Stimulated activated CD8-positive, alpha-beta memory T cell treated with anti-CD3 and anti-CD28 coated beads, Interleukin-2, amount 100 ng/mL, for 1 hour (primary cell): ENCODE measurements at places on chromosomes 2 and 18.

GRCh38 chr18:72161691-72162090, 382.5 kb downstream of the CBLN2 start:
- DNase-seq = no peak

DNA sequence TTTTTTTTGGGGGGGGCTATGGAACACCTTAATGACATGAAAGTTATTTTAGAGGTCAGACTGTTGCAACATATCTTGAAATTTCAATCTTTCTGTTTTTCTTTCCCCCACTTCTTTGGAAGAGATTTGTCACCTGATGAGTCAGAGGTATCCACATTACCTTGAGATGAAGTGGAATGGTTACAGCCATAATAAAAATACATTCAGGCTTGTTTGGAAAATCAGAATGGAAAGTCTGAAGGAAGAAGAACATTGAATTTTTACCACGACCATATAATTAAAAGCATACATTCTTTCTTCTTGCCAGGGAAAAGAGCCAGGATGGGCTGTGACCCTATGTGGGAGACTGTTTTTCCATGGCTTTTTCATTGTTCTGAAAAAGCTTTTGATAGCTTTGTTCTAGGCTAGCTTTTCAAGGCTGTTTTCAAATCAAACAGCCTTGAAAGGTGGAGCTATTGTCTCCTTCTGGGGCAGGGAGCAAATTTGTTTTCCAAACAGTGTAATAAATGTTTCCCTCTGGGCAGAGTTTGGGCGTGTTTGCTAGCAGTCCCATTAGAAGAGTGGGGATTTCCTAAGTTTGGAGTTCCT, 2.3 kb upstream of the GTF3C3 start:
- no peak for DNase-seq

GRCh38 chr2:60505240-60505879, 48.1 kb downstream of the BCL11A start:
- DNase-seq = no peak

DNA sequence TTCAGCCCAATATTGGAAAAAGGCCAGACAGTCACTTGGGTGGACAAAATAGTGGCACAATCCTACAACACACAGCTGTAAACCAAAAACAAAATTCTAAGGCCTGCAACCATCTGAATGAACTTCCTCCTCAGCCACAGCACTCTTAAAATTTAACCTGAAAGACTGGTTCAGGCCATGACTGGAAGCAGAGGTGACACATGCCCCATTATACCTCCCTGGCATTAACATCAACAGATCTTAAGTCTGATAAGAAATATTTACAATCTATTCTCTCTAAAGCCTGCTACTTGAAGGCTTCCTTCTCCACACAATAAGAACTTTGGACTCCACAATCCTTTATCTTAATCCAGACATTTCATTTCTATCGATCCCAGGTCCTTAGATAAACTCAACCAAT, 192.4 kb upstream of the LRP1B start:
- DNase-seq = no peak

- DNase-seq = no peak
Measured at GRCh38 chr2:120372816-120373215, 26.9 kb downstream of the INHBB start.

- DNase-seq = no peak
Measured at GRCh38 chr2:176959614-176960013, 253.0 kb upstream of the HNRNPA3 start.

- no peak for DNase-seq
Measured at GRCh38 chr18:56550121-56550520, 88.3 kb downstream of the TXNL1 start.

DNA sequence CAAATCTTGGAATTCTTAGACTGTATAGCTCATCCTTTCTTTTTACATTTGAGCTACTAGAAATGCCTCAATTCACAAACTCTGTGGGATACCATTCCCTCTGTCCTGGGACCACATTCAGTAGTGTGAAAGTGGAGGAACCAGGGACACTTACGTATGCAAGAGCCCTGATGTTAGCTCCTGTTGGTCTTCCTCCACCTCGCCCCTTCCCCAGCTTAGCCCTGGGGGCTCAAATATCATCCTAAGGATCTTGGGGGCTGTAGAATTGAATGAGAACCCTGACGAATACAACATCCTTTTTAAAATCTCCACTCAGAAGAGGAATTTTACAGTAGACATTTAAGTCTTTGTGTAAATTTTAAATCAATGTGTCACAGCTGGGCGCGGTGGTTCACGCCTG, 65.2 kb upstream of the RAPH1 start:
- no peak for DNase-seq

DNA sequence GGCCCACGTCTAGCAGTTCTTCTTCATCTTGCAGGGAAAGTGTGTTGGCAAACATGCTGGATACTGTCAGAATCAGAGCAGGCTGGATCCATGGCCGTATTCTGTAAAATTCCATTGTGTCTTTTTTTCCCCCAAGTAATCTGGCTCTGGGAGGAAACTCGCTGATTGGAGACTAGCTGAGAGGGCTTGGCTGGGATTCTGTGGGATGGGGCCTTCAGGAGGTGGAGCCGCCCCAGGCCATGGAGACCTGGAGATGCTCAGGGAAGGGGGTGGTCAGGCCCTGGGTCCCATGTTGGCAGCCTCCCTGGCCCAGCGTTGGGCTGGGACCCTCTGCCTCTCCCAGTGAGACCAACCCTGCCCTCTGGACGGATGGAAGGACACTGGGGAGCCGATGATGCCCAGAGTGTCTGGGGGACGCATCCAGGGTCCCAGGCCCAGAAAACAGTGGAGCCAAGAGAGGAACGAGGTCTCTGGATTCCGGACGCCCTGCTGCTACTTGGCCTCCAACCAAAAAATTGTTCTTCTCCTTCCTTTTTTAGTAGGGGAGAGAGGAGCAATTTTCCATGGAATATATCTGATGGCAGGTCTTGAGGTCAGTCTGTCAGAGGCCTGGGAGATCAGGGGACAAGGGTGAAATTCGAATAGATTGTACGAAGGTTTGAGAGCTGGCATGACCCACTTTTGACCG, 114.5 kb downstream of the AGAP1 start:
- DNase-seq = no peak

- DNase-seq = no peak
Measured at GRCh38 chr2:226001716-226002115, 602.2 kb downstream of the NYAP2 start.

DNA sequence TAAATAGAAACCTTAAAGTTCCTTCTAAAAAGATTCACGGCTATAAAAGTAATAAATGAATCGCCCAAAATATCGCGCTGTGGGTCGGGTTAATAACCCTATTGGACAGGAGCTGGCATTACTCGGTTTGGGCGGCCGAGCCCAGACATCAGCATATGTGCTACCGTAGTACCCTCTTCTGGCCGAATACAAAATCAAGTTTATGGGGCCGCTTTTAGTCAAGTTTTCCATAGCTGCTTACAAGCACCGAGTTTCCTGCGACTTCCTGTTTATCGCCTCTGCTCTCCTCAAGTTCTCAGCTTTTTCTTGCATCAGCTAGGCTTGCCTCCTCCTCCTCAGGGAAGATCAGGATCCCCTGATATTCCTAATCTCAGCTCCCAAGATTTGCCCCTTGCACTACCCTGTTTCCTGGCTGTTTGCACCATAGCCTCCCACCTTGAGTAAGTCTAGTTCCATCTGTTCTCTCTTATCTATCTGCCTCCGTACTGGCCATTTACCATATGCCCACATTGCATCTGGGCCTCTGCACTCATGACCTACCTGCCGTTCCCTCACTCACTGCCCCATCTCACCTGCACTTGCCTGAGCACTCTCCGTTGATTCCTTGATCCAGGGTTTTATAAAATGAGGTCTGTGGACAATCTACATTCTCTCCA, 56.1 kb downstream of the SLC35F5 start:
- no peak for DNase-seq

- DNase-seq = no peak
Measured at GRCh38 chr2:204023088-204023487, 86.5 kb downstream of the ICOS start.

DNA sequence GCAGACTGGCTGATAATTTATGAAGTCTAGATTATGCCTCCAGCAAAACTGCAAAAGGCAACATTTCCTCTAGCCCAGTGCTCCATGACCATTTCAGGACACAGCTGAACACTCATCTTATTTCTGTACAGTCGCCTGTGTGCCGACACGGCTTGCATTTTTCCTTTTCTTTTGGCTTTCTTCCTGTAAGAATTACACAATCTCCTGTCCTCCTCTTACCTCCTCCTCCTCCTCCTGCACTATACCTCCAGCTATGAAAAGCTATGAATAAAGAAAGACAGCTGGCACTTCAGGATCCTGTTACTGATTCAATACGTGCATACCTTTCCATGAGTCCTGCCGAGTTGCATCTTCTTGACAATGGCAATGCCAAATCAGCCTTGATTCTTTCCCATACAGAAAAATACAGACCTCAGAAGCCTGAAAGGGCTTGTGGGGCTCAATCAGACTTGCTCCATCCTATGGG, 32.2 kb upstream of the TRIB2 start:
- no peak for DNase-seq

GRCh38 chr2:170344663-170345346, 166.9 kb downstream of the MYO3B start:
- no peak for DNase-seq

DNA sequence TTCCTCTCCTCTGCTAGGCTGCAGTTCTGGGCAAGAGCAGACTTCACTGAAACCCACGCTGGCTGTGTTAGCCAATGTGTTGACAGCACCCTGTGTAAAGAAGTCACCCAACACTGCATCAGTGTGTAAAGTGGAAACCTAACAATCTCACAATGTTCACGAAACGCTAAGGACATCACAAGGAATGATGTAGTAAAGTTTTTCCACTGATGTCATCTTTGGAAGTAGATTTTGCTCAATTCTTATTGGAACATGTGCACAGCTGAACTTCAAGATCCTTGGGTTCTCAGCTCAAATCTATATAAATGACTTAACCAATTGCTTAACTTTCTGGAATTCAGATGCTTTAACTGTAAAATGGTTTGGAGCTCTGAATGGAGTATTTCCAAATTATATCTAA, 1112.5 kb downstream of the TSN start:
- DNase-seq = no peak

DNA sequence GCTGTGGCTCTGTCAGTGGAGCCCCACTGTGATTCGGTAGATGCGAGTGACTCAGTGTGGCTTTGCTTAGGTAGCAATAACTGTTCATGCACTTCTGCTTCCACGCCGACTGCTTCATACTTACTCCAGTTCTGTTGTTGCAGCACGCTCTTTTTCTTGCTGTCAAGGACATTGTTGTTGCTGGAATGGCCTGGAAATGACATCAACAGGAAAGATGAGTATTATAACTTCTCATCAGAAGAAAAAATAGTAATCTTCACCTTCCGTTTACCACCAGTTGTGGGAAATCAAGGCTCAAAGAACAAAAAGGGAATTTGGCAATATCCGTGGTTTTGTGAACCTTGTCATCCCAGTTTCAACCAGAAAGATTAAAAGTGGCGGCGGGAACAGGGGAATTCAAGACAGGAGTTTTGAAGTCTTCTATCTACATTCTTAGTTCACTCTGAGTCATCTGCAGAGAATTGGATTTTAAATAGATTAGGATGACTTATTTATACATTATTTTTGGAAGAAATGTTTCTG, 8.3 kb downstream of the TM4SF20 start:
- no peak for DNase-seq

- DNase-seq = no peak
Measured at GRCh38 chr2:195333869-195334268, 323.2 kb upstream of the SLC39A10 start.

GRCh38 chr2:39158351-39158750, 37.5 kb upstream of the SOS1 start:
- no peak for DNase-seq

DNA sequence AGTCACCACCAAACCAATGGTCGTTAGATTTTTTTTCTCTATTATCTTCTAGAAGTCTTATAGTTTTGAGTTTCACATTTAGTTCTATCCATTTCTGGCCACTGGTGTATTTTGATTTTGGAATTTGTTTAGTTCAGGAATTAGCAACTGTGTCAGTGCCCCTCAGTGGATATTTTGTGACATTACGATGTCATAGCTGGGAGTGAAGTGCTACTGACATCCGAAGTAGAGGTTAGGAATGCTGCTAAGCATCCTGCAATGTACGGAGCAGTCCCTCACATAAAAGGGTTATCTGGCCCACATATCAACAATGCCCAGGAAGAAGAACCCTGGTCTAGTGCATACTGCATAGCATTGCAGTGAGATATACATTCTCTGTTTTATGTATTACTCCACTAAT, 157.4 kb upstream of the RGPD4 start:
- no peak for DNase-seq

- DNase-seq = no peak
Measured at GRCh38 chr18:8611916-8612576, 2.8 kb downstream of the RAB12 start.

- no peak for DNase-seq
Measured at GRCh38 chr18:51884039-51884438, 456.0 kb upstream of the DCC start.

- no peak for DNase-seq
Measured at GRCh38 chr18:48230467-48231113, 178.6 kb downstream of the ZBTB7C start.

DNA sequence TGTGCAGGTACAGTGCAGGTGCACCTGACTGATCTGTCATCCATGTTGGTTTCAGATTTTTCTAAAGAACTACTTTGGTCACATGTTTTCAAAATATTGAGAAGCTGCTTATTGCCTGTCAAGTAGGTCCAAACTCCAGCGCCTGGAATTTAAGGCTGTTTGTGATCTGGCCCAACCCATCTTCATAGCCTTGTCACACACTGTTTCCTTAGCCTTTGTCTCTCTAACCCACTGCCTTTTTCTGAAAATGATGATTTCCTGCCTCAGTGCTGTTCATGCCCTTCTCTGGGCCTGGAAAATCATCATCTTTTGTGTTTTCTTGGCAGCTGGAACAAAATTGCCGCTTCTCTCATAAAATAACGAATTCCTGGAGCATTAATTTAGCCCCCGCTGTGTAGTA, 7.2 kb downstream of the LIMS1 start:
- DNase-seq = no peak

- DNase-seq = no peak
Measured at GRCh38 chr2:232787806-232788205, 11.4 kb upstream of the KCNJ13 start.

GRCh38 chr2:15999596-16000469, 59.5 kb downstream of the MYCN start:
- DNase-seq = no peak

- no peak for DNase-seq
Measured at GRCh38 chr2:155456222-155456621, 757.7 kb downstream of the KCNJ3 start.

DNA sequence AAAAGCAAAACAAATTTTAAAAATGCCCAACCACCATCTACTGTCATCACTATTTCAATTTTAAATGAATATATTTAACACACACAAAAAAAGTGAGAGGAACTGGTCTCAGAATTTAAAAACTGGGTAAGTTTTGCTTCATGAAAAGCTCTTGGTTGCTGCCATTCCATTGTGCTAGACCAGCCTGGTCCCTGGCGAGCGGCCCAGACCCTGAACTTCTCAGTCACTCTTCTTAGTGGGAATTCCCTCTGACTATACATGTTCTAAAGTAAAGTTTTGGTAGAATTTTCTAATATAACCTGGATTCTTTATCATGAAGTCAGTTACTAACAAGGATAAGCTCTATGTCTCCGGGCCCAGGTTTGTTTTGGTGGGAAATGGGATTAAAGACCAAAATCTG, 34.8 kb upstream of the TMEM177 start:
- no peak for DNase-seq
